ENCODE measurements at places on chromosomes 7 and 10. TPM values are rescaled to one million over a fixed set of nuclear protein-coding genes. Genes with fewer than 3 reads are reported as not detected.

The CALML5 gene
- polyA plus RNA-seq = not detected

The CPN1 gene
- polyA plus RNA-seq = not detected

DNA sequence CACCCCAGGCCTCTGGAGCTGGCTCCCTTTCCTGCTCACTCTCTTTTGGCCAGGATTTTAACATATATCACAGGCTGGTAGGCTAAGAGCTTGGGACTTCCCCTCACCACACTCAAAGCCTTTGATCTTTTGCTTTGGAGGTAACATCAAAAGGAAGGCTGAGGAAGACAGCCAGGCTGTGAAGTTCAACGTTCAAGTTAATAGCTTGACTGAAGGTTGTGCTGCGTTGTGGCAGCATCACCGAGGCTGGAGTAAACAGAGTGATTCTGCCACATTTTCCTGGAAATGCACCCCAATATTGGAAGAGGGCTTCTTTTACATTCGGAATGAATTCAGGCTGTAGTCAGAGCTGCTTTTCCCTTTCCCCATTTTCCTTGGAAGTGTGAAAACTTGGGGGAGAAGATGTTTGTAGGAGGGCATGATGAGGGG lies 57.3 kb downstream of the TCF7L2 start:
- no peak for DNase-seq

- peak; percentile 26 for DNase-seq
These were observed 25.3 kb downstream of the CCDC126 start for GRCh38 chr7:23622506-23622925.

DNA sequence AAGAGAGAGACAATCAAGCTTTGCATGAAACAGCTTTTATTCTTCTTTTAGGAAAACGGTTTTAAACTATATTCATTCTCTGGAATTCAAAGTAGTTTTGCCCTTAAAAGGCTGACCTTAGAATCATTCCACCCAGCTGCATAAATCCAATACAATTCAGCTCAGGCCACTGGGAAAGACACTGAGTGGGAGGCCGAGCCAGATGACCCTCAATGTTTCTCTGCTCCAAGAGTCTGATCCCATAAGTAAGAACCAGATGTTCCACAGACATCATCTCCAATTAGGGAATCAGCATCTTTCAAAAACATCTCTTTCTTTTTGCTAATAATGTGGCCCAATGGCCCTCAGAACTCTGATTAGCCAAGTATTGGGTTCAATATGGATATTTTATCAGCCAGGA lies 26.1 kb downstream of the CREB3L2 start:
- DNase-seq = peak; percentile 77

DNA sequence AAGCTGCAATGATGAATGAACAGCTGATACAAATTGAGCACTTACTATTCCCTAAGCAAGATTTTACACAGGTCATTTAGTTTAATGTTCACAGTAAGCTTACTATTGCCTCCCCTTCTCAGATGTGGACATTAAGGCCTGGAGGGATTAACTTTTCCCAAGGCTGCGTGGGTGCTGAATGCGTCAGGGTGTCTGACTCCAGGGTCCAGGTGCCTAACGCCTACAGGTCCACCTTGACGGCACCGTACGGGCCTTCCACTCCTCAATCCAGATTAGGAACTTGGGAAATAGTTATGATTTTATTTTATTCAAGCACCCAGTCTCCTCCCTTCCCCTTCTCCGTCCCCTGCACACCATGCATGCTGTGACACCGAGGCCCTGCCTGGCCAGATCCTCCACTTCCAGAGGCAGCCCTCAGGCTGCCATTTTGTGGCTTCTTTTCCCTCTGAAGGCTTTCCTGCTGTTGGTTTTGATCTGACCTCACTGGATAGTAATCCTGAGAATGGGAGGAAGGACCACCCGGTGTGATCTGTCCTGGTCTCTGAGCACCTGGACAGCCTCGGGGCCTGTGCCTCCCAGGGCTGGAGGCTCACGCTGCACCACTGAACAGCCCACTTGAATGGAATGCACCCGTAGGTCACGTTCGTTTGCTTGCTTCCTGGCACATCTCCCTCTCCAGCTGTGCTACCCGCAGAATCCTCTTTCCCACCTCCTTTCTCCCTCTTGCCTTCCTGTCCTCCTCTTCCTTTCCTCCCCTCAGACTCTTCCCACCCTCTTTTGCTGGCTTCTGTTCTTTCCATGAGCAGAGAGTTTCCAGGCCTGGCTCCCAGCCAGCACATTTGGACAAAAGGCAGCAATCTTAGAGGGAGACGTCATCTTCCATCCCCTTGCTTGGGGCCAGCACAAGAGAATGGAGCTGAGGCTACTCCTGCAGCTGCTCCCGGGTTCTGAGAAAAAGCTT lies 14.4 kb downstream of the DENND2A start:
- peak; percentile 97 for DNase-seq

- no peak for DNase-seq
These were observed 7.6 kb upstream of the TMEM236 start for GRCh38 chr10:17744341-17744861.

- peak; percentile 63 for DNase-seq
These were observed 28.5 kb downstream of the GSDME start for GRCh38 chr7:24728503-24729364.

The LRGUK gene
- polyA plus RNA-seq = 0.08 TPM

- DNase-seq = no peak
These were observed 3.8 kb downstream of the GIMAP1 start for GRCh38 chr7:150719960-150720891.

The ELAPOR2 gene
- polyA plus RNA-seq = 5.5 TPM

The TRIM50 gene
- polyA plus RNA-seq = not detected

DNA sequence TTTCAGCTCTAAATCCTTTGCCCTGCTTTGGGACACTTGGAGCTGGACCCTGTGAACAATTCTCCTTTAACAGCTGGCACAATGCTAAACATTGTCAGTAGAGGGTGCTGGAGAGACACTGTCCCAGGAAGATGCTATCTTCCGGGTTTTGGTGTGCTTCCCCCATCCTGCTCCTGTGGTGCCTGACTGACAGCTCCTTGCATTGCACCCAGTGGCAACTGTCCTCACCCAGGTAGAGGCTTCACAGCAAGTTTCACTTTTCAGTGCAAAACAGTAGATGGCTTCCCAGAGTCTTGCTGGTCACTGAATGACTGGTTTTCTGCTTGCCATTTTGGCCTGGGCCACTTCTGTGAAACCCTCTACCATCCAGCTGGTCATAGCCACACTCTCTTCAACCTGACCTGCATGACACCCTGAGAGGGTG lies 77.3 kb downstream of the CDC14C start:
- no peak for DNase-seq

The SCART1 gene
- 0.84 TPM for polyA plus RNA-seq

The SORBS1 gene
- polyA plus RNA-seq = 0.26 TPM

- peak; percentile 91 for DNase-seq
These were observed 27.1 kb upstream of the AKAP9 start for GRCh38 chr7:91913612-91914011.

The GRB10 gene
- 11.1 TPM for polyA plus RNA-seq
